A549 treated with CORT108297 at 1 μM for 4 hours (cell line): ENCODE measurements at places on chromosomes 6 and 20. TPM values are rescaled to one million over a fixed set of nuclear protein-coding genes. Genes with fewer than 3 reads are reported as not detected.

The TAAR2 gene
- total RNA-seq: not detected in 5 replicates

The BPIFB4 gene
- total RNA-seq: not detected in 5 replicates

The SLC22A1 gene
- total RNA-seq: 0.88 to 4.1 TPM (median 1.9 TPM) in 5 replicates

The RIPOR3 gene
- total RNA-seq: 0.02 to 0.09 TPM (median 0.06 TPM) in 4 of 5 replicates, not detected in the other

The ZFP57 gene
- not detected in 5 replicates for total RNA-seq

The ULBP2 gene
- total RNA-seq: 3.2 to 4.1 TPM (median 3.9 TPM) in 5 replicates

The ENTPD6 gene
- 101 to 132 TPM (median 122 TPM) in 5 replicates for total RNA-seq

The WASF1 gene
- 9.8 to 14.1 TPM (median 12.3 TPM) in 5 replicates for total RNA-seq

The LY6G5C gene
- 1.1 to 2.0 TPM (median 1.6 TPM) in 5 replicates for total RNA-seq

The PLG gene
- total RNA-seq: not detected in 5 replicates

The PPP1R14C gene
- total RNA-seq: 0.71 to 1.2 TPM (median 1.1 TPM) in 5 replicates

The TMEM200A gene
- total RNA-seq: 0.03 to 0.05 TPM (median 0.05 TPM) in 4 of 5 replicates, not detected in the other

The DNMT3B gene
- total RNA-seq: 3.8 to 5.6 TPM (median 4.6 TPM) in 5 replicates

The MCHR2 gene
- not detected in 5 replicates for total RNA-seq

The DNAH8 gene
- total RNA-seq: not detected in 5 replicates

The BLCAP gene
- total RNA-seq: 41.5 to 54.6 TPM (median 51.9 TPM) in 5 replicates

The EYS gene
- 0.01 to 0.19 TPM (median 0.13 TPM) in 4 of 5 replicates, not detected in the other for total RNA-seq

The TMC2 gene
- not detected in 5 replicates for total RNA-seq

The RAET1E gene
- 2.2 to 3.7 TPM (median 2.6 TPM) in 5 replicates for total RNA-seq

The TRIM15 gene
- total RNA-seq: 0.08 to 0.09 TPM in 2 of 5 replicates, not detected in the others

The CLDN20 gene
- not detected in 5 replicates for total RNA-seq

The GRIK2 gene
- 0.30 to 0.48 TPM (median 0.35 TPM) in 5 replicates for total RNA-seq

The FOXA2 gene
- 11.8 to 19.7 TPM (median 17.7 TPM) in 5 replicates for total RNA-seq

The LTB gene
- 0.22 to 0.38 TPM (median 0.33 TPM) in 5 replicates for total RNA-seq

The CFB gene
- 1.5 to 3.3 TPM (median 2.4 TPM) in 5 replicates for total RNA-seq

The PRELID3B gene
- 53.9 to 68.9 TPM (median 57.3 TPM) in 5 replicates for total RNA-seq

The CALHM6 gene
- 0.25 to 0.39 TPM in 2 of 5 replicates, not detected in the others for total RNA-seq
